Suppressor macrophage treated with lipopolysaccharide for 4 hours (primary cell): ENCODE measurements at places on chromosomes 1 and 21.
A peak's percentile ranks its signal among the peaks of the same experiment; 100 is the strongest.

DNA sequence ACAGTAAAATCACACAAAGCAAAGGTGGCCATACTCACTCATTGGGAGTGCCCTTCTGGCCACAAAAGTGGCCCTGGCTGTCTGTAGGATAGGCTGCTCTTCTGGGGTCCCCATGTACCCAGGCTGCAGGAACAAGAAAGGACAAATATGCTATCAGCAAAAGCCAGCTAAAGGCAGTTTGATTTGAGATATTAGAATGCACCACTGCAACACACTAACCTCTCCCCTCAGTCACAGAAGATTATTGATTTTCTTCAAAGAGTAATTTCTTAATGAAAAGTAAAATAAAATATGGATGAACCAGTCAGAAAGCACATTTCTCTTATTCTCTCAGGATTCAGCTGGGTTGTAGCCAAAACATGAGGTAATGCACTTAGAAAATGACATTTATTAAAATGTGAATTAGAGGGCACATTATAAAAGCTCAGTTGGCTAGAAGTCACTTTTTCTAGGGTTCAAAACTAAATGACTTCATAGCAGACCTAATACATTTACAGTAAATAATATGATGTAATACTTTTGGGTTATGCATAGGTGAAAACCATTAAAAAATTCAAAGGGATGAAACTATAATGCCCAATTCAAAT, 140.8 kb downstream of the LHX8 start:
- no peak for DNase-seq

DNA sequence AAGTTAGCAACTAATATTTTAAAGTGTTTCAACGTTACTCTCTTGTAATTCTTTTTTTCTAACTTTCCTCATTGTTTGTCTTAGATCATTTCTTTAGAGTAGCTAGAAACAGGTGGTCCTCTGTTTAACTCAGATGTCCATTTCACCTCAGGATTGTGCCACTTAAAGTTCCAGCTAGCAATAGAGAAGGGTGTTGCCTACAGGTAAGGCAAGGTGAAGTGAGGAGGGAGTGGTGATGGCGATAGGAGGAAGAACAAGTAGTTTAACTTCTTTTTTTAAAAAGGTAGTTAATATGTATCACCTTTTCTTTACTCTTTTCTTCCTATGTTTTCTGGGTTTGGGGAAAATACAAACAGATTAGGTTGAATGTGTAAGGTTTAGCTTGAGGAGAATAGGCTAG, 44.4 kb downstream of the ABCD3 start:
- no peak for DNase-seq

- DNase-seq, result no peak
Measured at GRCh38 chr1:74498901-74499300, 13.5 kb downstream of the LRRC53 start.

- DNase-seq, result no peak
Measured at GRCh38 chr1:101282314-101283038, 45.7 kb downstream of the S1PR1 start.

DNA sequence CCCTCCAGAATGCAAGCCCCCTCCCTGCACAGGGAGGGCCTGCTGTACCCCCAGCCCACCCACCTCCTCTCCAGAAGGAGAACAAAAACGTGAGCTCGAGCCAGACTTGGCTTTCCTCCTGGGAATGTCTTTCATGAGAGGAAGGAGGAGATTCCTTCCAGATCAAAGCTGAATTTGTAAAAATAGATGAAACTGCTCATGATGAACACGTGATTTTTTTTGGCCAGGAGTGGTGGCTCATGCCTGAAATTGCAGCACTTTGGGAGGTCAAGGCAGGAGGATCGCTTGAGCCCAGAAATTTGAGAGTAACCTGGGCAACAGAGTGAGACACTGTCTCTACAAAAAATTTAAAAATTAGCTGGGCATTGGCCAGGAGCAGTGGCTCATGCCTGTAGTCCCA, 21.8 kb downstream of the GPR157 start:
- no peak for DNase-seq

GRCh38 chr1:28508435-28508754, 2.6 kb downstream of the RCC1 start:
- no peak for DNase-seq

DNA sequence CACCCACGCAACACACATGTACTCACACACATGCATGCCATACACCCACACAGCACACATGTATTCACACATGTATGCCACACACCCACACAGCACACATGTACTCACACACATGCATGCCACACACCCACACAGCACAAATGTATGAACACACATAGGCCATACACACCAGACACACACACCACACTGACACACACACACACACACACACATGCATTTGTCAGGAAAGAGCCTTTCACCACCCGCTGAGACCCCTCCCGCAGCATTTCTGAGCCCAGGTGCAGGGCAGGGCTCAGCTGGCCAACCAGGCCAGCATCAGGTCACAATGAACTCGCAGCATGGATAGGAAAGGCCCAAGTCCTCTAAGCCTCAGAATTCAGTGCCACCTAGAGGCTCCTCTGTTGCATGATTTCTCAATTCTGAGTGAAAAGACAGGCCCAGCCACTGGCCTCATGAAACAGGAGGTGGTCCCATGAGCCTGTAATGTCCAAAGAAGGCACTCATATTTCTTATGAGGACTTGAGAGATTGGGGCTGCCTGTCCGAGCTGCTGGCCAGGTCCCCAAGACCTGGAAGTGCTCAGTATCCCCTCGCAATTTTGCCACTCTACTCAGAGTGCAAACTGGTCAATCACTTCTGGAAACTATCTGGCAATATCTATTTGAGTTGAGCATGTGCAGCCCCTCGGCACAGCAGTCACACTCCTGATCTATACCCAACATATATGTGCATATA, 57.3 kb downstream of the PSMG1 start:
- DNase-seq, result peak; percentile 76

DNA sequence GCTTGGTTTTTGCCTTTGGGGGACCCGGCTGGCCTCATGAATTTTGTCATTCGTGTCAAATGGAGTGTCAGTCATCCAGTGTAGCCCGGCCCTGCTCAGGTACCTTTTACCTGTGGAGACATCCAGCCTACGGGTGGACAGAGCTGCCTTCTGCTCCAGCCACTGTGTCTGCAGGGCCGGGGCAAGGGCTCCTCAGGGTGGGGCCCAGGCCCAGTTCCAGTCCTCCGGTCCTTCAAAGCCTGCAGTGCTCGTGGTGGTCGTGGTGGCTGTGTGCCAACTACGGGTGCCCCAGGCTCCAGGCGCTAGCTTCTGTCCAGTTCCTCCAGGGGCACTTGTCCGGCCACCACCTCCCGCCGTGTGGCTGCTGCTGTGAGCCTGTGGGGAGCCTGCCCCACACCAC, 54.8 kb downstream of the TRIM11 start:
- DNase-seq, result no peak

DNA sequence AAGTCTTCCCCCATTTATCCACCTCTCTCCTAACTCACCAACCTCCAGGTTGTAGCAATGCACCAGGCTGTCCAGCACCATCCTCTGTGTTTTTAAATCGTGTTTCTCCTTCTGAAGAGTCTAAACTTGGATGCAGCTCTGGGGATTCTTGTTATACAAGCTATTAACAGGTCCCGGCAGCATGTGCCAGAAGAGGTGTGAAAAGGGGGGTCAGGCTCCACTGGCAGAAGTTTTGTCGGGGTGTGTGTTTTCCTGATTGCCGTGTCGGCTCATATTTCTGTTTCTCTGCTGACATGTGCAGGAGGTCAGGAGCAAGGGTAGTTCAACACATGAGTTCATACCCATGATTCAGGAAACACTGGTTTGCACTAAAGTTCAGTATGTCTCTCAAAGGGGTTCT, 658.6 kb upstream of the CAMK1G start:
- no peak for DNase-seq

DNA sequence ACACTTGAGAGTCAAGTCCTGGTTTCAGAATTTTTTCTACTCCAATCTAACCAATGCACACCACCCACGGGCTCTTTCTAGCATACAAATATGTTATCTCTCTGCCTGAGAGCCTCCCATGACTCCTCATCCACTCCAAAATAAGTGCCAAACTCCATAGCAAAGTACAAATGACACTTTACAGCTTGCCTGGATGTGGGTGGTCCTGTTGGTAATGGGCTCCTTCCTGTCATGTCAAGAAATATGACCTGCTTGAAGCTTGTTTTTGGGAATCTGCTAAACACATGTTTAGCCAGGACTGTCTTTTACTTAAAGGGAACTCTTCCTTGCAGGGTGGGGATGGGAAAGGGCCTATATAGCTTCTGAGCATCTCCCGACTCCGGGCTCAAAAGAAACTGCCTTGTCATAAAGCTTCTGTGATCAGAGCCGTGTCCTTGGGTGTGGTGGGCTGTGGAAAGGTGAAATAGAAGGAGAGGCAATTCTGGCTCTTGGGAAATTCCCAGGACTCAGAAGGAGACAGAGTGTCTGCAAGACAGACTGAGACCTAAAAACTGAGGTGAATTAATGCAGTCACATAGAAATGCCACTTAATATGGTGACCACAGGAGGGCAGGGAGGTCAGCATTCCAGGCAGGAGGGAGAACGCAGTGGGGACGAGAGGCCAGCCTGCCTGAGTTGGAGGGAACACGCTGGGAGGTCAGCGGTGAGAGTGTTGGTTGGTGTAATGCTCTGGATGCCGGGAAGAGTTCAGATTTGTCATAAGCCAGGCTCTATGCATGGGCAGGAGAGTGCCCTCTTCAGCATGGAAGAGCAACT, 6.1 kb upstream of the IGFN1 start:
- peak; percentile 23 for DNase-seq
